Testis (tissue), 5 donors: ENCODE measurements at places on chromosomes 1 and 21. TPM values are rescaled to one million over a fixed set of nuclear protein-coding genes. Genes with fewer than 3 reads are reported as not detected.

KIF14 gene
- polyA plus RNA-seq = 1.8 TPM

HAX1 gene
- polyA plus RNA-seq = 192 TPM

PDE4B gene
- polyA plus RNA-seq = 11.5 TPM

LRRIQ3 gene
- 36.2 TPM for polyA plus RNA-seq

OR11L1 gene
- not detected for polyA plus RNA-seq
